Brain pericyte (primary cell): ENCODE measurements at places on chromosomes 3 and 15.
A peak's percentile ranks its signal among the peaks of the same experiment; 100 is the strongest.

GRCh38 chr3:99319961-99320360, 318.4 kb upstream of the COL8A1 start:
- DNase-seq = no peak

- no peak for DNase-seq
Measured at GRCh38 chr3:132382267-132382666, 35.0 kb upstream of the DNAJC13 start.

- DNase-seq = no peak
Measured at GRCh38 chr15:80266113-80266512, 14.1 kb upstream of the CTXND1 start.

GRCh38 chr3:33758281-33758680, 40.1 kb upstream of the PDCD6IP start:
- no peak for DNase-seq

- DNase-seq = no peak
Measured at GRCh38 chr3:99911433-99911832, 93.8 kb downstream of the CMSS1 start.

- DNase-seq = no peak
Measured at GRCh38 chr15:51170882-51171633, 76.4 kb upstream of the TNFAIP8L3 start.

DNA sequence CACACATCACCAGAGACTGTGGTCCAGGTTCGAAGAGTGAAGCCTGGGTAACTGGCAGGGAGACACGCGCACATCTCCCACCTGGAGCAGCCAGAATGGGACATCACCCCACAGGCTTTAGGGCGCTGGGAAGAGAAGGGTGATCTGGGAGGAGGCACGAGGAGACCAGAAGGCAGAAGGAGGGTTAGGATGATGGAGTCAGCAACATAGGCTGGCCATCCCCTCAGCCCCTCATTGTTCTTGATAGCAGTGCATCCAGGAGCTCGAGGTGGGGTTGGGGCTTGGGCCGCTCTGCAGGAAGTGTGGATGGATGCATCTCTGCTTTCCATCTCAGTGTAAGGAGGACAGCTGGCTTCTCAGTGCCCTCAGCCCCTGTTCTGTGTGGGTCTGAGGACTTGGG, 15.2 kb downstream of the PLA2G4F start:
- DNase-seq = no peak

DNA sequence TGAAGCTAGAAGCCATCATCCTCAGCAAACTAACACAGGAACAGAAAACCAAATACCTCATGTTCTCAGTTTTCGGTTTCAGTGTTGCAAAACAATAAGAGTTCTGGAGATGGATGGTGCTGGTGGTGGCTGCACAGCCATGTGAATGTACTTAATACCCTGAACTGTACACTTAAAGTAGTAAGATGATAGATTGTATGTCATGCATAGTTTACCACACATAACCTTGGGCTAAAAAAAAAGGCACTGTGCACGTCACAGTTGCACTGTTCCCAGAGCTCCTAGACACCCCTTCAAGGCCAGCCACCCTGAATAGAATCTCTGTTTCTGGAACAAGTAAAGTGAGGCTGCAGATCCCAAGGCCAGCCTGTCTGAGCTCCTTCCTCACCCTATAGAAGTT, 243.3 kb upstream of the IGF1R start:
- no peak for DNase-seq

DNA sequence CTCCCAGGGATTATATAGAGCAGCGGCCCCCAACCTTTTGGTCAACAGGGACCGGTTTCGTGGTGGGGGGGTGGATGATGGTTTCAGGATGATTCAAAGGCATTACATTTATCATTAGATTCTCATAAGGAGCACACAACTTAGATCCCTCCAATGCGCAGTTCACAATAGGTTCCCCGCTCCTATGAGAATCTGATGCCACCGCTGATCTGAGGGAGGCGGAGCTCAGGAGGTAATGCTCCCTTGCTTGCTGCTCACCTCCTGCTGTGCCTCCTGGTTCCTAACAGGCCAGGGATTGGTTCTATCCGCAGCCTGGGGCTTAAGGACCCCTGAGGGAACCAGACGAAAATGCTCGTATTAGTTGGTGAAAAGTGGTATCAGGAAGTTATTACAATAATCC, 1.3 kb upstream of the HACD2 start:
- peak; percentile 24 for DNase-seq

- no peak for DNase-seq
Measured at GRCh38 chr15:52658955-52659354, 20.2 kb downstream of the ATOSA start.

- no peak for DNase-seq
Measured at GRCh38 chr15:50676799-50677483, 9.7 kb downstream of the TRPM7 start.

- DNase-seq = no peak
Measured at GRCh38 chr3:173096994-173097785, 43.8 kb downstream of the SPATA16 start.

- no peak for DNase-seq
Measured at GRCh38 chr3:98551754-98552153, 20.0 kb downstream of the GPR15 start.

- no peak for DNase-seq
Measured at GRCh38 chr15:88179562-88179961, 77.0 kb downstream of the NTRK3 start.

- no peak for DNase-seq
Measured at GRCh38 chr3:9782770-9783169, 9.5 kb downstream of the TADA3 start.

GRCh38 chr3:49609815-49610214, 55.5 kb downstream of the BSN start:
- DNase-seq = no peak

DNA sequence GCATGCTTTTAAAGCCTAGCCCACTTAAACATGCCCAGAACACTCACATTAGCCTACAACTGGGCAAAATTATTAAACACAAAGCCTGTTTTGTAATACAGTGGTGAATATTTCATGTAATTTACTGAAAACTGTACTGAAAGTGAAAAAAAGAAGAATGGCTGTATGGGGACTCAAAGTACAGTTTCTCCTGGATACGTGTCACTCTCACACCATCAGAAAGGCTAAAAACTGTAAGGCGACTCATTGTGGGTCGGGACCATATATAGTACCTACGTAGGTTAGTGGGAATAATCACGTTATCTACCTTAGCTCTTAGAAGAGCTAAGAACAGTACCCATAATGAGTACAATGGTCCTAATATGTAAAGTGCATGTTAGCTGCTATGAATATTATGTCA, 80.2 kb upstream of the SPATA12 start:
- no peak for DNase-seq

GRCh38 chr15:52008359-52008697, 10.7 kb upstream of the MAPK6 start:
- no peak for DNase-seq

DNA sequence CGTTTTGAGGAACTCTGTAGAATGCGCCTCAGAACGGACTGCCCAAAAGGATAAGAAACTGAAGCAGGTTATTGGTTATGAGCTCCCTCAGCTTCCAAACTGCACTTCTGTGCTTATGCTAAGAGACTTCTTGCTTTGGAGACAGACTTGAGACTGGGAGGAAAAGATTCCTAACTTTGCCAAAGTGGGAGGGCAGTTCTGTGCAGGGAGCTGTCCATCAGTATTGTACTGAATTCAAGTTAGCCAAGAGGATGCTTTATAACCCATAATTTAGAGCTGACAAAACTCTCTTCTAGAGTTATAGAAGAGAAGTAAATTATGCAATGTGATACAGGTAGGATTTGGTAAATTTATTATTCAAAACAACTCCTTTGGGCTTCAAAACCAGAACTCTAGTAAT, 519.8 kb upstream of the GBE1 start:
- DNase-seq = no peak

GRCh38 chr3:183437666-183438564, 9.5 kb upstream of the MCF2L2 start:
- no peak for DNase-seq

DNA sequence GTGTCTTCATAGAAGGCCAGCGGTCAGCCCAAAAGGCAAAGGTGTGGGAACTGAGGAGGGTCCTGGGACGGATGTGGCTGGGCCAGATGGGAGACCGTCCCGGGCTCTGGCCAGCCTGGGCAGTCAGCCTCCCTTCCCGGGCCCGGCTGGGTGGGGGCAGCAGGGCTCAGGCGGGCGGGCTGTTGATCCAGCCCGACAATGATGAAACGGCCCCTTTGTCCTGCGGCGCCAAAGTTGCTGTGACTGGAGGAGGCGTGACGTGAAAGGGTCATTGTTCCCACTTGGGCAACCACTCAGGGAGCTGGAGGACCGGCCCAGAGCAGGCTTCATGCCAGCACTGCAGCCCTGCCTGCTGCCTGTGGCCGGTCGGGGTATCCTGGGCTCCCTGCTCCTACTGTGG, 16.5 kb downstream of the DUSP7 start:
- no peak for DNase-seq

GRCh38 chr3:183481582-183481981, 53.2 kb upstream of the MCF2L2 start:
- no peak for DNase-seq

DNA sequence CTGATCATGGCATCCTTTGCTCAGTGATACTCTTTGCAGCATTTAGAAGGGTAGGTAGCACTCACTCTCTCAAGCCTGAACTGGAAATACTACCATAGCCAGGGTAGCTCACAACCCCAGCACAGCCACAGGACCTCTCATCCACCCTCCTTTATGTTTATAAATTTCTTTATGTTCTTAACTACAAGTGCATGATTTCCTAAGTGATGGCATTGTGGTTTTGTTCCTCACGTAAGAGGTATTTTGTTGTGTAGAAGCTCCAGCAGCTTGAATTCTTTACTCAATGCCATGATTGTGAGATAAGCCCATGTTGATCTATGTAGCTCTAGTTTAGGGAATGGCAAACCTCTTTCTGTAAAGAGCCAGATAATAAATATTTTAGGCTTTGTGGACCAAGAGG, 7.9 kb upstream of the RTP3 start:
- DNase-seq = no peak

DNA sequence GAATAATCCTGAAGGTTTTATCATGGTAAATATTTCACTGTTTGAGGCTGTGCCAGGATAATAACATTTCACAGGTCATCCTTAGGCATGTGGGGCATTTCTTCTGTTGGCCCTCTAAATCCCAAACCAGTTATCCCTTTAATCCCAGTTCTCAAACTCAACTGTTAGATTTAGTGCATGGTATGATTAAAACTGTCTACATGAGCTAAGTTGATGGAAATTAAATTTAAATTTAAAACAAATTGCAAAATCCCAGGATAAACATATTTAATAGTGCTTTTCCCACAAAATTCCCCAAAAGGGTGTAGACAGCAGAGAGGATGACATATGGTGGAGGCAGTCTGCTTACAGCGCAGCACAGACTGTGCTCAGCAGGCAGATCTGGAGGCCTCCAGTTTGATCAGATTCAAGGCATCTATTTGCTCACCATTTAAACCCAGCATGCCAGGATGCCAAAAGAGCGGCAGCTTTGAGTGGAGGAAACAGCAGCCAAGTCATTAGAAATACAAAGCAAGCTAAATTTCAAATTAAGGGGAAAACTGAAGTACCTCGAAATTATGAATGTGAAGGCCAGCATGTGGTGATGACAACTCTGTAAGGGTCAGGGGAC, 325.8 kb downstream of the KCNH8 start:
- no peak for DNase-seq

DNA sequence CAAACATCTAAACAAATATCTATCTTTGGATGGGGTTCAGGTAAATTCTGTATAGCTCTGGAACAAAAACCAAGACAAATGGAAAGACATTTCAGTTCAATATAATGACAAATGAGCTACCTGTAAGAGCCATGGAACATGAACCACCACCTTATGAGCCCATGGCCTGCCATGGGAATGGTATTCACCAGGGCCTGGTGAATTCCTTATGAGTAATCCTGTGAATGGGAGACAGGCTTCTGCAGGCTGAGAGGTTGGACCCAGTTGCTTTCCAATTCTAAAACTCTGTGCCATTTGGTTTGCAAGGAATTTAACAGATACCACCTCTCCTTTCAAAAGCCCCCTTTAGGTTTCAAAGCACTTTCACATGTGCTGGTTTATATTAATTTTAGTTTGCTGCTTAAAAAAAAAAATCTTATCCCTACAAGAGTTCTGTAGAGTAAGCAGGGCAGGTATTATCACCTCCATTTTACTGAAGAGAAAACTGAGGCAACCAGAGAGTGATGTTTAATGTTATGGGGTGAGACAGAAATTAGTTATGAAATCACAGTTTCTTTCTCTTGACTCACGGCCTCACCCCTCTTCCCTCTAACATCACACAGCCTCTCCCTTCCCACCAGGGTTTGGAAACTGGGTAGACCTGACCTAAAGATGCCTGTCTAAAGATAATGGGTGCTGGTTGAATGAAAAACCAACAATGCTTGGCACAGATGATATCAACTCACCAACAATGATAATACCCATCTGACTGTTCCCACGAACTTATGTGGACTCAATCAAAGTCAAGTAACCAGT, 397.6 kb upstream of the WNT5A start:
- DNase-seq = no peak

- DNase-seq = no peak
Measured at GRCh38 chr3:195372220-195372619, 70.6 kb downstream of the ACAP2 start.

DNA sequence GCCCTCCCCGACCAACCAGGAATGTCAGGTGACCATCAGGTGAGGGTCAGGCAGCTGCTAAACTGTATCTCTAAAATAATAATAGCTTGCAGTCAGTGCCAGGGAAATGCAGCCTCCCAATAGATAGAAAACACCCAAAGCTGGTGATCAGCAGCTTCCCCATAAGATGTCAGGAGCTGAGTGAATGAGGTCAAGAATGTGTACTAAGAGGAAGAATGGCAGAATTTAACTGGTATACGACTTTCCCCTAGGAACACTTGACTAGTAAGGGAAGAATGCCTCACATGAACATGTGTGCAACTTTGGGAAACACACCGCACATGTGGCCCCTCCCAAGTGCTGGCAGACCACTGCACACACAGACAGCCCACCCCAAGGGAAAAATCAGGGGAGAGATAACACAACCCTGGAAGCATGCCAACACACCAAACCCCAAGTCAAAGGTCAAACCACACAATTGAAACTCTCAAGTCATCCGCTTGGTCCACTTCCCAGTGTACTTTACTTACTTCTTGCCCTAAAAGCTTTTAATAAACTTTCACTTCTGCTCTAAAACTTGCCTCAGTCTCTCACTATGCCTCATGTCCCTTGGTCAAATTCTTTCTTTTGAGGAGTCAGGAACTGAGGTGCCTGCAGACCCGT, 806.5 kb downstream of the OTOL1 start:
- DNase-seq = no peak

GRCh38 chr3:12759693-12760565, 870 bp upstream of the TMEM40 start:
- no peak for DNase-seq

DNA sequence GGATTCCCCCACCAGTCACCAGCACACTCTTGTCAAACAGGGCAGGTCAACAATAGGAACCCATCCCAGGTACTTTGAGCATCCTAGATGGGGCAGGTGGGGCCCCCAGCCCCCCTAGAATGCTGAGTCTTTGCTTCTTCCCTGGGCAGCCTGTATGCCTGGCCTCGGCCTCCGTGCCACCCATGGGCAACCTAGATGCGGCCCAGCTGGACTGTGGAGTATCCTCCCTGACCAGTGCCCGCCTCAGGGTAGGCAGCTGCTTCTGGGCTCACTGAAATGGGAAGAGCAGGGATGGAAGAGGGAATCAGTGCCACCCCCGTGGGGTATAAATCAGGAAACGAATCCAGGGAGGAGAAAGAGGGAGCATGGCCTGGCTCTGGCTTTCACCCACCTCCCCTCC, 10.9 kb downstream of the DNAH1 start:
- DNase-seq = no peak

- no peak for DNase-seq
Measured at GRCh38 chr3:57142411-57142723, 22.8 kb downstream of the IL17RD start.
